ENCODE measurements at places on chromosomes 6 and 20.

DNA sequence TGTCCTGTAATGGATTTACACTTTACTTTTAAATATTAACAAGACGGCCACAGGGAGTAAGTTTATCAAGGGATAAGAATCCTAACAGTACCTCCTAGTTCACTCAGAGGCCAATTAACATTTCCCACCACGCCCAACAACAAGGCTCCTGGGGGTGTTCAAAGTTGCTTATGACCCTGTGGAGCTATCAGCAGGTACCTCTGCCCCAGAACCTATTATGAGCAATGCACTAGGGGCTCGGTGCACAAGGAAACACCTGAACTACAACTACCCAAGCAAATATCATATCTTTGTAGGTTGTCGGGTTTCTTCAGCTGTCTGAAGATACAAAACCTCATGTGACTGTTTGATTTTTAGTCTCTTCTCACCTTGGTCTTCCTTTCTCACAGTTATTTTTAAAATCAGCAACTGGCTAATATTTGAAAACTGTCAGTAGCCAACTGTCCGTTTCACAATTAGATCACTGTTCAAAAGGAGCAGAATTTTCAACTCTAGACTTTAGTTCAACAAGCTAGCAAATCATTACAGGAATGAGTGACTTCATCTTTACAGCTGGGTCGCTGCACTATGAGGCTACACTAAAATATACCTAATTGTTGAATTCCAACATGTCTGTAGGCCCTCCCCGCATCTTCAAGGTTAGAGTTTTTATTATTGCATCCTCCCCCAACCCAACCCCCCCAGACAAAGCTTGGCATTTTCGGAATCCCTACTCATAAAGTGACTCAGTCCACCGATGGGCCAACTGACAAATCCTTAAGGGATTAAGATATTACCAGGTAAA is 38.1 kb downstream of the B4GALT5 start:
- no peaks in the 10 kb centered on the region for H3K36me3 ChIP-seq
- no peak overlapping the region for H3K27ac ChIP-seq
- no peak overlapping the region for H3K4me3 ChIP-seq
- peaks cover 67% of the 10 kb centered on the region for H3K4me1 ChIP-seq
- DNase-seq, result no peak

DNA sequence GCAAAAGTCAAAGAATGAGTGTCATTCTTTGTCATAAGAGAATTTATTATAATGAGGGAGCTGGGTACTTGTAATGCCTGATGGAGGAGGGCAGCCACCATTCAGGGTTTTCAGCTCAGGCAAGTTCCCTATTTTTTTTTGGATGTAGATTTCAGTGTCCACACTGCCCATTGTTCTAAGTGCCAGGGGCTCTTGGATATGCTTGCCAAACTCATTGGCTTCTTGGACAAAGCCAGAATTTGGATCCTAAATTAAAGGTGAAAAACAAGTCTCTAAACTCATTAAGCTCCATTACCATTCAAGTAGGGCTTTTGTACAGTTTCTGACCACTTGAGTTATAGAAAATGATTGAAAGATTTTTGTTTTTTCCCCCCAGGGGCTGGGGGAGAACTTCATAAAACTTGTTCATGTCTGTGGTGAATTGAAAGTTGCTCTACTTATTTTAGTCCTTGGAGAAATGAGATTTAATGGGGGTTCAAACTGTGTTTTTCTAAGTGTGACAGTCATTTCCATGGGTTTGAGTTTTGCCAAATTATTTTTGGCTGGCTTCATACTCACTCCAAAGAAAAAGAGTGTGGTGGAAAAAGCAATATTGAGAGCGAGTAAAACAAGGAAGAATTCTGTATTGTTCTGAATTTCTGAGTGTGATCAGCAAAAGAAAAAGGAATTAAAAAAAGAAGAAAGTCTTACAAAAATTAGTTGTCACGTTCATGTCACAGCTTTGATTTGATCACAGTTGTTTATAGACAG is 46.0 kb downstream of the TIAM2 start:
- H3K36me3 ChIP-seq, result no peaks in the 10 kb centered on the region
- no peaks in the 10 kb centered on the region for H3K27me3 ChIP-seq
- peaks cover 12% of the 10 kb centered on the region for H3K4me1 ChIP-seq
- no peak overlapping the region for H3K4me3 ChIP-seq
- no peak for DNase-seq

DNA sequence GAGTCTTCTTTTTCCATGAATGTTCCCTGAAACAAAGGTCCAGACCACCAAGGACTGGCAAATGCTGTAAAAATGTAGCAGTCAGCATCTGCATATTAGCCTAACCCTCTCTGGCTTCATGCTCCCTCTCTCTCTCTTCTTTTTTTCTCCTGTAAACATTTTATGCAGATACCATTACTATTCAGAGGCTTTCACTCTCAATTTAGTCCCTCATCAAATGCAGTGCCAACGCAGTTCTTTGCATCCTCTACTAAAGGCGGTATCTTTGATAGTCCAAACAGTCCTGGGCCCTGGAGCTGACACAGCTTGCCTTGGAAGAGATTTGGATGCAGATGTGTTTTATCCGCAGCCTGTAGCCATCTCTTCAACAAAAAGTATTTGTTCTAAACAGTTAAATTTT is 167.1 kb upstream of the MMS22L start:
- H3K4me1 ChIP-seq, result no peaks in the 10 kb centered on the region
- H3K27ac ChIP-seq, result no peak overlapping the region
- no peaks in the 10 kb centered on the region for H3K27me3 ChIP-seq
- DNase-seq, result no peak

GRCh38 chr6:13454286-13455221 is 32.8 kb downstream of the GFOD1 start:
- H3K4me1 ChIP-seq, result peaks cover 10% of the 10 kb centered on the region
- no peak overlapping the region for H3K27ac ChIP-seq
- H3K27me3 ChIP-seq, result peaks cover 15% of the 10 kb centered on the region
- no peak for DNase-seq
- no peak overlapping the region for H3K4me3 ChIP-seq

GRCh38 chr20:12327205-12327604 is 409.5 kb downstream of the BTBD3 start:
- no peaks in the 10 kb centered on the region for H3K4me1 ChIP-seq
- no peaks in the 10 kb centered on the region for H3K27me3 ChIP-seq
- DNase-seq, result no peak
- peaks cover 2% of the 10 kb centered on the region for H3K36me3 ChIP-seq

DNA sequence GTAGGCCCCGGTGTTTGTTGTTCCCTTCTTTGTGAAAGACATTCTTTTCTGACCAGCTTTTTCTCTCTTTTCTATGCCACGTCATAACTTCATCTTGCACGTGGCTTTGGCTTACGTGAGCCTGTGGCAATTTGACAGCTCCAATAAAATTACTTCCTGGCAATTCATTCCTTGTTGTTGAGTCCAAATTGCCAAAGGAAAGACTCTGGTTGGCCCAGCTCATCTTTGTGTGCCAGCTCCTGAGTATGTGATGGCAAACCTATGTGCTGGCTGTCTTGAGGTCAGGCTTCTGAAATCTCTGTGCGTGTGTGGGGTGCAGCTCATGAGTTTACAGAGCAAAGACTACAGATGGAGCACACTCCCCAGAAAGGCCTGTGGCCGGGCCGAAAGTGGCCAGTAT is 272.5 kb upstream of the SGK1 start:
- H3K4me3 ChIP-seq, result no peak overlapping the region
- DNase-seq, result no peak
- H3K4me1 ChIP-seq, result peaks cover 18% of the 10 kb centered on the region
- peaks cover 4% of the 10 kb centered on the region for H3K27me3 ChIP-seq

DNA sequence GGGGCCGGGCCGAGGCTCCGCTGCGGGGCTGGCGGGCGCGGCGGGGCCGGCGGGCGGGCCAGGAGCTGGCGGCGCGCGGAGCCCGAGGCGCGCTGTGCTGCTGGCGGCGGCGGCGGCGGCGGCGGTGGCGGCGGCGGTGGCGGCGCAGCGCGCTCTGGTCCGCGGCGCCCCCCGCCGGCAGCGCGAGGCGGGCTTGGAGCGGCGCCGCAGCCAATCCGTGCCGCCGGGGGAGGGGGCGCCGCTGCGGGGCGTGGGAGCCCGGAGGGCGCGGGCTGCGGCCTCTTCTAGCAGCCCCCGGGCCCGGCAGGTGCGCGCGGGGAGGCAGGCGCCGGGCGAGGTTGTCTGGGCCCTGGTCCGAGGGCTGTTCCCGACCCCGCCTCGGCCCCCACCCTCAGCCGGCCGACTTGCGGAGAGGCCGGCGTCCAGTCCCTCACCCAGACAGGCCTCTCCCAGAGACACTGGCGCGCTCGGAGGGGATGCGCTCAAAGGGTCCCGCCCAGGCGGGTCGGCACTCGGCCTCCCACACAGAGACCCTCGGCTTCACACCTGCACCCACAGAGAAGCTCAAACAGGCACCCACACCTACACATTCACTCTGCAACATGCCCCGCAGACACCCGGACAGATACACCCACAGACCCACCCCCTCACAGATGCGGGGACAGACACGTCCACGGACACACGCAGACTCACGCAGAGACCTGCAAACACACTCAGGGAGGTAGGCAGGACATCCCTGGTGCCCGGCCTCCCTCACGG is at the start of gene RIMS4:
TSS of gene RIMS4 (minus strand) at position 156 of the 759 bp plus-strand sequence. CDS start 275 bp downstream, outside the sequence.
- no peaks in the 10 kb centered on the region for H3K36me3 ChIP-seq
- peak within 1 kb of the TSS; percentile 63 for H3K4me3 ChIP-seq
- H3K27me3 ChIP-seq, result peaks cover 68% of the 10 kb centered on the region
- peak; percentile 56 for DNase-seq
- peaks cover 3% of the 10 kb centered on the region for H3K4me1 ChIP-seq
- H3K27ac ChIP-seq, result no peak within 1 kb of the TSS

- no peak overlapping the region for H3K4me3 ChIP-seq
- H3K27me3 ChIP-seq, result peaks cover 48% of the 10 kb centered on the region
Measured at GRCh38 chr6:12909833-12910232, 193.3 kb downstream of the PHACTR1 start.

- H3K27me3 ChIP-seq, result no peaks in the 10 kb centered on the region
- H3K27ac ChIP-seq, result peak overlapping the region; percentile 12
- peaks cover 21% of the 10 kb centered on the region for H3K4me1 ChIP-seq
- no peak for DNase-seq
- no peak overlapping the region for H3K4me3 ChIP-seq
Measured at GRCh38 chr20:41393705-41394066, 27.1 kb upstream of the EMILIN3 start.

- no peak overlapping the region for H3K27ac ChIP-seq
- no peak overlapping the region for H3K4me3 ChIP-seq
- no peak for DNase-seq
Measured at GRCh38 chr6:127880429-127880828, 20.4 kb downstream of the THEMIS start.

- no peak overlapping the region for H3K27ac ChIP-seq
- no peaks in the 10 kb centered on the region for H3K27me3 ChIP-seq
- no peak overlapping the region for H3K4me3 ChIP-seq
Measured at GRCh38 chr6:90249034-90249433, 47.6 kb downstream of the BACH2 start.

Measured in mesothelial cell of epicardium (in vitro differentiated cells).